ENCODE measurements at places on chromosomes 4 and X.

DNA sequence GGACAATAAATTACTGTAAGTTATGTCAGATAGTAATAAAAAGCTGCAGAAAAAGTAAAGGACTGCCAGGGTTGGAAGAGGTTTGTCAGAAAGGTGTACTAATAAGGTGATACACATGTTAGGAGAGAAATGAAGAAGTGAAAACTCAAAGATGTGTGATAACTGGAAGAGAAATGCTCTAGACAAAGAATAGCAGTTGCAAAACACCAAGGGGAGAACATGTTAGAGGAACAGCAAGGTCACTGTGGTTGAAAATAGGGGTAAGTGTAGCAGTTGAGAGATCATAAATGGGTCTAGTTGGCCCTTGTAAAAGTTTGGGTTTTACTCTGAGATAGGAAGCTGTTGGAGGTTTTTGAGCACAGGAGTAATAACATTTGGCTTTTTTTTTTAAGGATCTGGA, 46.9 kb downstream of the HSPA4L start:
- DNase-seq = no peak

DNA sequence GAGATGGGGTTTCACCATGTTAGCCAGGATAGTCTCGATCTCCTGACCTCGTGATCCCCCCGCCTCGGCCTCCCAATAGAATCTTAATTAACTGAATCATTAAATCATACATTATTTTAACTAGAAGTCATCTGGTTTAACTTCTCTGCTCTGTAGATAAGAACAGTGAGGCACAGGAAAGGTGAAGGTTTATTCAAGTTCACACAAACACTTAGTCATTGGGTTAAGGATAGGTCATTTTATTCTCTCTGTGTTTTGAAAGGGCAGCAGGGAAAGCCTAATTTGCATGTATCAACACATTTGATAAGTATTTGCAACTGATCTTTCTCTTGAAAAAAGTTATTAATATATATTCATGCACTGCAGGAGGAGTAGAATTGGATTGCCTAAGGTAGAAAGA, 1.1 kb upstream of the ETNPPL start:
- DNase-seq = no peak

- DNase-seq = no peak
Observed at GRCh38 chr4:110614976-110615352, 7.9 kb downstream of the PITX2 start.

DNA sequence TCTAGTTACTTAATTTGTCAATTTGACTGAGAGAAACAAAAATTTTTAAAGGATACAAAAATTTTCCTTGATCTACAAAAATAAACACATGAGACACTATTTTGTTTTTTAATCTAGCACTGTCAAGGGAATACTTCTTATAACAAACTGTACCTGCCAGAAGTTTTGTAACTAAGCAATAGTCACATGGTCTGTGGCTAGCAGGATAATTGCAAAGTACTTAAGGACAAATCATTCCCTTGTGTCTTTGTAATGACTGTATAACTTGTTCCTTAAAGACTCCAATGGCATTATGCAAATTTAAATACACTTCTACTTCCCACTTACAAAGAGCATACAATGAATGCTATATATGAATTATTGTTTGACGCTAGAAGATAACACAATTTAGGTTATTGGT, 25.1 kb upstream of the ANK2 start:
- no peak for DNase-seq

GRCh38 chr4:1967512-1968149, 41.1 kb downstream of the NELFA start:
- DNase-seq = no peak

DNA sequence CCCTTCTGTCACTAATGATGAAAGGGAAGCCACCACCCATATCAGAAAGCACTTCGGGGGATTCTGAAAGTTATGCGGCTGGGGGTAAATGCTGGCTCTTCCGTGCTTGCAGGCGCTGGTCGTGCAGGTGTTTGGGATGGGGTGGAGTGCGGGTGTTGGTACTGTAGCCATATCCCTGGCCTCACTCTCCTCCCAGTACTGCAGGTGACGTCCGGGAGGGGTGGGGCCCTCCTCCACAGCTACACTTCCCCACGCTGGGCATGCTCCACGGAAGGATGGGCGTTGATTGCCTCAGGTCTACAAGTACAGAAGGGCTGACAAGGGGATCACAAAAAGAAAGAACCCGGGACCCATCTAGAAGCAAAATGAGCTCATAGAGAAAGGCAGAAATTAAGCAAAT, 48.6 kb upstream of the CLDN24 start:
- DNase-seq = no peak

GRCh38 chrX:452598-452997, 65.9 kb upstream of the PPP2R3B start:
- no peak for DNase-seq

DNA sequence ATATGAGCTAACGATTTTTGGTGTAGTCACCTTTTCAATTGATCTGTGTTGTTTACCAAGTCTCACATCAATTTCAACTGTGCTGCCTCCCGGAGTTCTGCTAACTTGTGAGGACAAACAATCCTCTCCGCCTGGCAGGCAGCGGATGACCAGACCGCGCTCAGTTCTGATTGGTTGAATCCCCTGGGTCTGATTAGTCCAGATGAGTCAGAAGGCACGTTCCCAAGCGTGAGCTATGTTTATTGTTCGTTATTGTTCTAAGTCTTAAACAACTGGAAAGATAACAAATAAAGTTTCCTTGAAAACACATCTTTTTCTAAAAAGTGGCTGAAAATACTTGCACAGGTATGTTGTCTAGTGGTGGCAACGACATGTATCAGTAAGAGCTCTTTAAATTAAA, 37.9 kb upstream of the TRPC3 start:
- DNase-seq = no peak

DNA sequence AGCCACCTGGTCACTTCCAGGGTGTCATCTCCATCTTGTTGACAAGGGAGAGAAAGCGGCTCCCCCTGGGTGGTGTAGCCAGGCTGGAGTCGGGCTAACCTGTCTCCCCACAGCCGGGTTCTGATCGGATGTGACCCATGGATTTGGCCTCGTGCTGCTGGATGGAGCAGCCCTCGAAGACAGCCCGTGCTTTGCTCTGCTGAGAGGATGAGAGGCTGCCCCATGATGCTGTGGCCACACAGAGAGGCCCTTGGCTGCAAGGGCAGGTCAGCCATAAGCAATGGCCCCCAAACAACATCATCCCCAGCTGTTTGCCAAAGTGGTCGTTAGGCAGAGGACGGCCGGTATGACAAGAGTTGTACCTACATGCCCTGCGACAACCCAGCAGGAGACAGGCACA, 106.6 kb downstream of the HMX1 start:
- DNase-seq = no peak

DNA sequence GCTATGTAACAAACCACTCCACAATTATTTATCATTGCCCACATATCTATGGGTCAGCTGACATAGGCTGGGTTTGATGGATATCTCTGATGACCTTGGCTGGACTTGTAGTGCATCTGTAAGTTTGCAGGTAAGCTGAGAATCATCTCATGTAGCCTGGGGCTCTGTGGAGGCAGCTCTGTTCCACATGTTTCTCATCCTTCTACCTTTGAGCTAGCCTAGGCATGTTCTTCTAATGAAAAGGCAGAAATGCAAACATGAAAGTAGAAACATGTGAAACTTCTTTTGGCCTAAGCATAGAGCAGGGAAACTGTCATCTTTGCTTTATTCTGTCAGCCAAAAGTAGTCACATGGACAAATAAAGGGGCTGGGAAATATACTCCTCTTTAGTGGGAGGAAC, 18.2 kb downstream of the MRPL1 start:
- DNase-seq = no peak

GRCh38 chr4:182394181-182394580, 151.0 kb downstream of the TENM3 start:
- no peak for DNase-seq

DNA sequence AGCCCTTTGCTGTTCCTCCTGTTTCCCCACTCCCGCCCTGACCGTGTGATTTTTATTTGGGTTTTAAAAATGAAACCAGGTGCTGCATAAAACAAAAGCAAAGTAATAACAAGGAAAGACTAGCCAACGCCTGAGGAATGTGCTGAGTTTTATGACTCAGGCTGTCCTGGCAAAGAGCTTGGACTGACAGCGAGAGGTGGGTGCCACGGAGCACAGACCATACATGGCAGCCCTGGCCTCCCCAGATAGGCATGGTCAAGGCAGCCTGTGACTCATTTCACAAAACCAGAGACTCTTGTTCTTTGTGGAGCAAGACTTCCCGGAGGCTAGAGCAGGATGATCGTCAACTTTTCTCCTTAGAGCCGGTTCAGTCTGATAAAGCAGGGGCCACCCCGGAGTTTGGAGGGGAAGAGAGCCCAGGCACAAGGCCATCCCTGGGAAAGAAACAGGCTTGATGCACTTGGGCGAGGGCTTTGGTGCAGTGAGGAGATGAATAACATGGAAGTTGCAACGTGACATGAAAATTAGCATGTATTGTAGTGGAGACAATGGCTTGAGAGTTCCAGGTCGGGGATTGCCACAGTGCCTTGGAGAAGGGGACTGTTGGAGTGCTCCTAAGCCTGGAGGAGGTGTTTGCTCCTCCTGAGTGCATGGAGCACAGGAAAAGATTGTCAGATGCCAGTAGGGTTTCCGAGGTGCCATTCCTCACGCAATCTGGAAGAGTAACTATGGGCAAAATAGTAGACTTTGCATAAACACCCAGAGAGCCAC, 54.8 kb downstream of the C4orf51 start:
- DNase-seq = no peak
